ENCODE measurements at places on chromosomes 5 and 9.

- no peaks in the 10 kb centered on the region for H3K27me3 ChIP-seq
- H3K27ac ChIP-seq = no peak overlapping the region
- H3K4me3 ChIP-seq = no peak overlapping the region
- no peak for DNase-seq
Observed at GRCh38 chr9:120755044-120755443, 38.2 kb downstream of the FBXW2 start.

GRCh38 chr9:17699615-17700330 lies 120.9 kb downstream of the SH3GL2 start:
- H3K4me1 ChIP-seq = no peaks in the 10 kb centered on the region
- H3K27me3 ChIP-seq = no peaks in the 10 kb centered on the region
- H3K36me3 ChIP-seq = no peaks in the 10 kb centered on the region
- no peak overlapping the region for H3K27ac ChIP-seq

GRCh38 chr5:65928860-65929259 lies 2.5 kb downstream of the ERBIN start:
- H3K36me3 ChIP-seq = peaks cover 7% of the 10 kb centered on the region
- peak overlapping the region; percentile 92 for H3K4me3 ChIP-seq
- H3K4me1 ChIP-seq = peaks cover 68% of the 10 kb centered on the region

- no peak overlapping the region for H3K27ac ChIP-seq
- DNase-seq = no peak
- H3K27me3 ChIP-seq = no peaks in the 10 kb centered on the region
- no peaks in the 10 kb centered on the region for H3K4me1 ChIP-seq
Observed at GRCh38 chr9:30519756-30520155, 1864.7 kb upstream of the ACO1 start.
